ENCODE measurements at places on chromosomes 13 and 19.

- DNase-seq, result no peak
Measured at GRCh38 chr19:33950091-33950750, 153.6 kb downstream of the KCTD15 start.

DNA sequence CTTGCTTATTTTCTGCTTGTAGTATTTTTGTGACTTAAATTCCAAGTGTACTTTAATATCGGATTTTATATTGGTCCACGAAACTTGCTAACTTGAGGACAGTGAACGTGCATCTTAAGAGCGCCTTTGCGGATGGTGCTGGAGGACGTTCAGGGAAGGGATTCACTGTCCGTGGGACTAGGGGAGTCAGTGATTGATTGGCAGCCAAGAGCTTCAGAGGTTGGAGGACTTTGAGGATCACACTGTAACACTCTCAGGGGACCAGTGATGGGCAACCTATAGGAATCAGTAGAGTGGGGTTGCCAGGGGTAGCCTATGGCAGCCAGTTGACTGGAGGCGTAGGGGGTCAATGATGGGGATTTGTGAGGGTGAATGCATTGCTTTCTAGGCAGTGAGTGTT is 516 bp downstream of the ZNF175 start:
- DNase-seq, result no peak

GRCh38 chr13:111336666-111337065 is 16.2 kb downstream of the TEX29 start:
- DNase-seq, result no peak

DNA sequence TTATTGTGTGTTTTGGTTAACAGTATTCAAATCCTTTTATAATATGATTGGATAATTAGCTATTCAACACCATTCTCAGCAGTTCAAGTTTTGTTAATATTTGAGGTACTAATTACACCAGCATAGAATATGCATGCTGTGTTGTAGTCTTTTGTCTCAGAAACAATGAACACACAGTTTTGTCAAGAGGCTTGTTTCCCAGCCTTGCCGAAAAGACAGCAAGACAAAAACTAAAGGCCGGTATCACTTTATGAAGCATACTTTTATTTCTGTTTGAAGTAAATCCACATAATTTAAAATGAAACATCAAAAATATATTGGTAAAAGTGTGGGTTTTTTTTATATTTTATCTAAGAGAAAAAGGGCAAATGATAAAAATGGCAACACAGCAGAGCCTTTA is 7.5 kb downstream of the GPR180 start:
- no peak for DNase-seq

GRCh38 chr19:21604351-21604926 is 99.0 kb downstream of the ZNF429 start:
- DNase-seq, result no peak

DNA sequence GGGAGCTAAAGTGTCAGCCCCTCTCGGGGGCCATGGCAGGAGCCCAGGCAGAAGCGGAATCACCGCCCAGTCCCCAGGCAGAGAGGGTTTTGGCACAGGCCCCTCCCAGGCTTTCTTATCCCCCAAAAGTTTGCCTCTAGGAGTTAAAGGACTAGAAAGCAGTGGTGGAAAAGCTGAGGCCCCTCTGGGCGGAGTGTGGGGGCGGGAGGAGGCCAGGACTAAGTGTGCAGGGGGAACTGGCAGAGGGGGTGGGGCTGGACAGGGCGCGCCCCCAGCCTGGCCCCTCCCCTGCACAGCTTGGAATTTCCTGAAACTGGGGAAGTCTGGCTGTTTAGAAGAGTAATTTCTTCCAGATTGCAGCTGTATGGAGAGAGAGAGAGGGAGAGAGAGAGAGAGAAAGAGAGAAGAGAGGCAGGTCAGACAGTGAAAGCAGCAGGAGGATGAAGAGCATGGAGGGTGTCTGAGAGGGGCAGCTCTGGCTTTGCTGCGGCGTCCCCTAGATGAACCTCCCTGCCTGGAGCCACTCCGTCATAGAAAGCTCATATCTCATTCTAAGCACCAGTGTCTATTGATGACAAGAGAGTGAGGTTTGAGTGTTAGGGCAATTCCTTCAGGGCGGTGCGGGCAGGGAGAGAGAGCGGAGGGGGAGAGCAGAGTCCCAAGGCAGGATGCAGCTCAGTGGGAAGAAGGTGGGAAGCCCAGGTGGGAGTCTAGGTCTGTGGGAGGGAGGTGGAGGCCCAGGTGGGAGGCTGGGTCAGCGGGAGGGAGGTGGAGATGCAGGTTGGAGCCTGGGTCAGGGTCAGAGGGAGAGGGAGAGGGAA is at the start of gene CDC42EP5:
TSS of gene CDC42EP5 (minus strand) at position 226 of the 821 bp plus-strand sequence. CDS start 7,749 bp downstream, outside the sequence.
- no peak for DNase-seq

DNA sequence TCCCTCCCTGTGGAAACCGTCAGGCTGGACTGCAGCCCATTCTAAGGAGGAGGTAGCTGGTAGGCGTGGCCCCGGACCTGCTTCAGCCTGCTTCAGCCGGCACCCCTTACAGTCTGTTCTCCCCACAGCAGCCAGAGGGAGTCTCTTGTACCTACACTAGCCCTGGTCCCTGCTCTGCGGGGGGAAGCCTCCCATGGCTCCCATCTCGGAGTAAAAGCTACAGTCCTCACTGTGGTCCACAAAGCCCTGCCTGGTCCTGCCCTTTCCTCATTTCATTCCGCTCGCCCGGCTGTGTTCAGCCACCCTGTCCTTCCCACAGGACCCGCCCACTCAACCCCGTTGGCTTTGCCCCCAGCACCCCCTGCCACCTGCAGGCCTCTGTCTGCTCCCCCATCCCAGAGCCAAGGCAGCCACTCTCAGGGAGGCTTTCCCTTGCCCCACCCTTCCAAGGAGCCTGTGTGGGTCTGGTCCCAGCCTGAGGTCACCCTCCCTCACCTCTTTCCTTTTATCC is 1.3 kb downstream of the PGLYRP1 start:
- peak; percentile 32 for DNase-seq

DNA sequence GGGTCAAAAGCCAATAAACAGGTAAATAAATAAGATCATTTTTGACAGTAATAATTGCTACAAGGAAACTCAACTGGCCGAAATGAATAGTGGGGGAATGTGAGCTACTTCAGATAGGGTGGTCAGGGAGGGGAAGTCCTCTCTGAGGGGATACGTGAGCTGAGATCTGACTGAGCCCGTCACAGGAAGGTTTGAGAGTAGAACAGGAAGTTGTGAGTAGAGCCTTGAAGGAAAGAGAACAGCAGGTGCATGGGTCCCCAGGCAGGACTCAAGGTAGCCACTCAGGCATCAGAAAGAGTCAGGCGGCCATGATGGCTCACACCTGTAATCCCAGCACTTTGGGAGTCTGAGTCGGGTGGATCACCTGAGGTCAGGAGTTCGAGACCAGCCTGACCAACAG is 6.3 kb downstream of the IRGQ start:
- DNase-seq, result no peak

GRCh38 chr13:19864746-19865309 is 1.4 kb upstream of the ZMYM5 start:
- no peak for DNase-seq

DNA sequence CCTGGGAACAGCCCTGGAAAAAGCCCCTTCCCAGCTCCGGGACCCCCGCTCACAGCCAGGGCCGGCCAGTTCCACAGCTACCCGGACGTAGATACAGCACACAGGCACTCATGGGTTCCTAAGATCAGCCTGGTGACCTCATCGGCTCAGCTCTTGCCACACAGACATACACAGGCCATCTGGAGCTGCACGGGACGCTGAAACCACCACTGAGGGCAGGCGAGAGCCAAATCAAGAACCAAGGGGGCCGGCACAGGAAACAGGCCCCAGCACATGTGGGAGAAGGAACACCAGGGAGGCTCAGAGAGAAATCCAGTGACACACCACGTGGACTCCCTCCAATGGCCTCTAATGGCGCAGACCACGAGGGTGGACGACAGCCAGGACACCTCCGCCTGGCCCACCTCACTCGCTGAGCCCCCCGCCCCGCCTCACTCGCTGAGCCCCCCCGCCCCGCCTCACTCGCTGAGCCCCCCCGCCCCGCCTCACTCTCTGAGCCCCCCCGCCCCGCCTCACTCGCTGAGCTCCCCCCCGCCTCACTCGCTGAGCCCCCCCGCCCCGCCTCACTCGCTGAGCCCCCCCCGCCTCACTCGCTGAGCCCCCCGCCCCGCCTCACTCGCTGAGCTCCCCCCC is 69.7 kb upstream of the C13orf46 start:
- DNase-seq, result peak; percentile 28

- no peak for DNase-seq
Measured at GRCh38 chr13:95858286-95859075, 181.5 kb downstream of the DNAJC3 start.

DNA sequence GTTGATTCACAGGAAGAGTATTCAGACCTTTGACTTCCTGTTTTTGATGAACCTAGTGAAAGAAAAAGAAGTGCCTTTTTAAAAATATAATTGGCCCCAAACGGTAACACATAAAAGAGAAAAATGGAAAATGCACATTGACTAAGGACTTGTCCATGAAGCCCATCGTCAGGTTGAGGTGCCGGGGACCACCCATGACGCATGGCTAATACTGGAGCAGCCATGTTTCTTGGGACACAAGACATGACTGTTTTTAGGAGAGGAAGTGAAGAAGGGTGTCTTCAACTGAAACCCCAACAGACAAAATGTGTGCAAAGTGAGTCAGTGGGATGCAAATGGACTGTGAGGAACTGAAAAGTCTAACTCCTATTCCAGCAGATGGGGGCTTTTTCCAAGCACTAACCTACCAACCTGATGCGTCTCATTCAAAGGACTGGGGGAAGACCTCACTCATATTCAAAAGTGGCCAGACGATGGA is 459.4 kb downstream of the FOXO1 start:
- DNase-seq, result no peak

DNA sequence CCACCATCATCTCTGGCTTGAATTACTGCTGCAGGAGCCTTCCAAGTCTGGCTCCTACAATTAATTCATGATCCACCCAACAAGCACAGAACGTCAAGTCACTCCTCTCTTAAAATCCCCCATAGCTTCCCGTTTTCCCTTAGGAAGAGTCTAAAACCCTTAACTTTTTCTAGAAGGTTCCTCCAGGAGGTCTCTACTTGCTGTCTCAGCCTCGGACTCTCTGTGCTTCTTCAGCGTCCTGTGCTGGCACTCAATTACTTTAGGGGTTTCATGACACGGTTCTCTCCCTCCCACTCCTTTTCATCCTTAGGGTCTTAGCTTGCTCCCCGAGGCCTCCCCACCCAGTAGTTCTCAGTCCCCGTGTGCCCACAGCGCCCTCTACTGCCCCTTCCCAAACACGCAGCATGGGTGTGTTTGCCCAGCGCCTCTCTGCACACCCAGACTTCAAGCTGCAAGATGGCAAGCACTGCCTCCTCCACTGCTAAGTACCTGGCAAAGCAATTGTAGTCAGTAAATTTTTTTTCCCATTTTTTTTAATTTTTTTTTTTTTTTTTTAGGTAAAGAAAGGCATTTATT is 25.8 kb upstream of the MAP3K10 start:
- DNase-seq, result peak; percentile 84

- no peak for DNase-seq
Measured at GRCh38 chr19:49581007-49581508, at the start of gene PRRG2. Gene PRRG2 (plus strand): TSS chr19:49581316. CDS start chr19:49583220, 1,904 bp downstream.

GRCh38 chr19:48511800-48512503 is at the start of gene LMTK3:
Gene LMTK3 (minus strand): TSS chr19:48511835. CDS start chr19:48511576, 259 bp downstream.
- peak; percentile 65 for DNase-seq

DNA sequence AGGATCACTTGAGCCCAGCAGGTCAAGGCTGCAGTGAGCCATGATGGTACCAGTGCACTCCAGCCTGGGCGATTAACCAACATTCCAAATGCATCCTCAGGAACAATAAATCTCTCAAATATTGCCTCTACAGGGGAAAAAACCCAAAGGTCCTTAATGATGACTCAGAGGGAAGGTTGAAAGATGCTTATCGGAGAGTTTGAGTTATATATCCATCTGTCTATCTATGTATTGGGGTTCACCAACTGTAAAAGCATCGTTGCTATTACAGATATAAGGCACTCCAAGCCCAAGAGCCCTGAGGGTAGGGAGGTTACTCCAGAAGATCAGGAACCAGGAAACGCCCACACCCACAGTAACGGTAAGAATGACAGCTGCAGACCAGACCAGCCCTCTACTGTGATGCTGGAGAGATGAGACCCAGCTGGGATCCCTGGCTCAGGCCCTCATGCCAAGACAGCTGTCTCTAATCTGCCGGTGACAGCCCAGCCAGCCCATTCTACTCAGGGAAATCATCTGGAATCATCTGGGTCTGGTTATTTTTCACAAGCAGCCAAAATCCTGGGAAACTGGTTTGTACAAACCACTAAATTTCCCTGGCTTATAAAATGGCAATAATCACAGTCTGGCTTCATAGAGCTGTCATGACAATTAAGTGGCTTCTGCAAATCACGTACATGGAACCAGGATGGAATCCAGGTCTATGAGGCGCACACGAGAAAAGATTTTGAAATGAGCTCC is 23.8 kb downstream of the TEX101 start:
- DNase-seq, result no peak

- DNase-seq, result peak; percentile 7
Measured at GRCh38 chr19:35592226-35592625, 6.3 kb downstream of the PMIS2 start.

DNA sequence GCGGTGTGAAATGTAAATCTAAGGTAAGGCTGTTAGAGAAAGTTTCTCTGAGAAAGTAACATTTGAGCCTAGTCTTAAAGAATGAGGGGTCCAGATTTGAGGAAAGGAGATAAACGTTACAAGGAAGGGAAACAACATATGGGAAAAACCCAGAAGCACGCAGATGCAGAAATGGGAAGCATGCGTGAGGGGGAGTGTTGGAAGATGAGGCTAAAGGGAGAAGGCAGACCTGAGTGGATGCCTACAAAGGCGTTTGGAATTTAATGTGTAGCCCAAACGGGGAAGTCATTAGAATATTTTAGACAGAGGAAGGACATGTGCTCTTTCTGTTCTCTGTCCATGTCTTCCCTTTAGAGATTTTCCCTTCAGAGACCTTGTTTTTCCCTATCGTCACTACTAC is 61.0 kb downstream of the TPT1 start:
- DNase-seq, result no peak

GRCh38 chr13:106635616-106636015 is 67.7 kb upstream of the ARGLU1 start:
- no peak for DNase-seq

DNA sequence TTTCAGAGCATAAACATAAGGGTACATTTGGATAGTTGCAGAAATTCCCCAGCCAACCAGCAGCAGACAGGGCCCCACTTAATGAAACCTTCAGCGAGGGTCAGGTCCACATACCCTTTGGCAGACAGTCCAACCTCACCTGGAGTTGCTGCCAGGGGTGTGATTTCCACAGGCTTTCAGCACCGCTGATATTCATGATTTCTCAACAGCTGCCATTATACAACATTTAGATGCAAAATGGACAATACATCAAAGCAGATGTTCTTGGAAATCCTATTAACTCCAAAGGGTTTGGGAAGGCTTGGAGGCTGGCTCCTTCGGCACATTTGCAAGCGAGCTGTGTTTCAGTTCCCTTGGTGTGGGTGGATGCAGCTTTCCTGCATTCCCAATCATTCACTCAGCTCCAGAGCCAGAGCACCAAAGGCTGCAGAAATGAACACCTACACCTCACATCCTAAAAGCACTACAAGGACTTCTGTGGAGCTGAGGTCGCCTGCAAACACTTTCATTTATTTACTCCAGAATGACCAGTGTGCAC is 147.2 kb upstream of the VSTM2B start:
- DNase-seq, result no peak

DNA sequence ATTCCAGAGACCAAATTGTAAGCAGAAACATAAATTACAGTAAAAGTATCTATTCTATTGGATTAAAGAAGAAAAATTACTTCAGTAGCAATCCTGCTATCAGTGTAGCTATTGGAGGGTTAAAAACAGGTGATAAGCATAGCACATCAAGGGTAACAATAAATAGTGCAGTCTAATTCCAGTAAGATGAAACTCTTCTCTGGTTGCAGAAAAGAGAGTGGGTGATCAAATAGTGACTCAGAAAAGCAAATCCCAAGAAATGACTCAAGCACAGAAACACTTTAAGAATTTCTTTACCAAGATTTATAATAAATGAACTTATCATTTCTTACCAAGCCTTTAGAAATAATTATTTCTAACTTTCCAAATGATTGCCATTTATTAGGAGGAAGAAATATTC is 135.7 kb downstream of the LMO7 start:
- no peak for DNase-seq
